Osteocyte (in vitro differentiated cells): ENCODE measurements at places on chromosomes 1 and 21. TPM values are rescaled to one million over a fixed set of nuclear protein-coding genes. Genes with fewer than 3 reads are reported as not detected.

DNA sequence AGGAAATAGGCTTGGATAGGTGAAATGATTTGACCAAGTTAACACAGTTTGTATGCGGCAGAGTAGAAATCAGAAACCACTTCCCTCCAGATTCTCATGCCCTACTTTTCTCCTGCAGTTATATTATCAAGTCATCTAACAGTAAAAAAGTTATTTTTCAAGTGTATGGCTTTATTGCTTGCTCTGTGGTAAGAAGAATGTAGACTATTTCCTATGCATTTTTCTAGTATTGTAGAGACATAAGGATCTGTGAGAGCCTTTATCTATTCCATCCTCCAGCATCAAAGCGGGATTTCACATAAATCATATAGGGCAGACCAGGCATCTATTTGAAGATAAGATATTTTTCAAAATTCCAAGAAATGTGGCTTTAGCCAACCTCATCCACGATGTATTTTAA is 208.5 kb downstream of the TTLL7 start:
- no peak for DNase-seq

- no peak for DNase-seq
Observed at GRCh38 chr1:38135625-38136414, 89.2 kb upstream of the POU3F1 start.

DNA sequence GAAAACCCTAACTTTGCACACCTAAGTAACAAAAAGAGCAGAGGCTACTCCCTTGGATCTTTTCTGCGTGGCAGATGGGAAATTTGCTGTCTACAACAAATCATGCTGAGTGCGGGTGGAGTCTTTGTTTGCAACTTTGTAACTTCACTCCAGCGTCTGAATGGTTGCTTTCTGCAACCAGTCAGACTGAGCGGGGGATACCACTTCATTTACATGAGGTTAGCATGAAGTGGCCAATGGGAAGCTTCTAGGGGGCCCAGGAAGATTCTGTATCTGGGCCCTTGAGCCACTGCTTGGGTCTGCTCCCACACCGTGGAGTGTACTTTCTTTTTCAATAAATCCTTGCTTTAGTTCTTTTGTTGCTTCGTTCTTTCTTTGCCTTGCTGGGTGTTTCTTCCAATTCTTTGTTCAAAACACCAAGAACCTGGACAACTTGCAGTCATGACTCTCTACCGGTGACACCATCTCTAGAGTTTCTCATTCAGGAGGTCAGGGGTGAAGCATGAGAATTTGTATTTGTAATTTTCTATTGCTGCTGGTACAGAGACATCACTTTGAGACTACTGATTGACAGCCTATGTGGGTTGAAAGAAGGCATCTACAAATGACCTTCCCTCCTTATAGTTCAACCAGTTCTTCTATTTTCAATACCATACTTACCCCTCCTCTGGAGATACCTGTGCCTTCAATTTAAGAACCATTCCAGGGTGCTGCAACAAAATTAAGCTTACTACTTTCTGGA is 55.8 kb upstream of the RC3H1 start:
- no peak for DNase-seq

DNA sequence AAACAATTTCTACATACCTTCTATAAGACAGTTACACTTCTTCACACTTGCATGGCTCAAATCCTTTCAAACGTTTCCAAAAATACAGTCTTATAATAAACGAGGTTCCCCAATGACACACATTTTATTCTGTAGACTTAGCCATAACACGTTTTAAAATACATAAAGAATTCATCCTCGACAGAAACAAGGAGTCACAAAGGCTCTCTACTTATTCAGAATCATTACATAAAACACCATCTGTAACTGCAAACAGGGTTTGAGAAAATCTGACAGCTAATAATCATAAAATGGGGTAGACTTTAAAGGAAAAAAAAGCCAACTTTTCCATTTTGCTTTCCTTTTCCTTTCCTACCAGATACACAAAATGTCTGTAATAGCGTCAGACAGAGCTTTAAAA is 1.8 kb downstream of the PIK3R3 start:
- DNase-seq, result no peak

DNA sequence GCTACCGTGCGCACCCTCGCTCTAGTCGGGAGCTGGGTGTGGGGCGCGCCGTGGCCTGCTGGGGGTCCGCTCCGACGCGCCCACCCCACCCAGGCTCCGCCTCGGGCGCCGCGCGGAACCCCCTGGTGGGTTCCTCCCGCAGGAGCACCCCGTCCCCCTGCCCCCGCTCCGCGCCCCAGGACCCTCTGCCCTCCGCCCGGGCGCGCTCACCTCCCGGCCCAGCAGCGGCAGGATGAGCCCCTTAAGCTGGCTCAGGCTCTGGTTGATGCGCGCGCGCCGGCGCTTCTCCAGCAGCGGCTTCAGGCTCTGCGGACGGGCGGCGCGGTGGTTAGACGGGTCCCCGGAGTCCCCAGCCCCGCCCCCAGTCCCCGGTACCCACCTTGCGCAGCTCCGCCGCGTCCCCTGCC is 319 bp downstream of the HES2 start:
- no peak for DNase-seq

- no peak for DNase-seq
Observed at GRCh38 chr1:178335426-178335825, 161.3 kb downstream of the CLEC20A start.

- peak; percentile 93 for DNase-seq
Observed at GRCh38 chr1:26999440-26999987, 6.0 kb downstream of the TRNP1 start.

DNA sequence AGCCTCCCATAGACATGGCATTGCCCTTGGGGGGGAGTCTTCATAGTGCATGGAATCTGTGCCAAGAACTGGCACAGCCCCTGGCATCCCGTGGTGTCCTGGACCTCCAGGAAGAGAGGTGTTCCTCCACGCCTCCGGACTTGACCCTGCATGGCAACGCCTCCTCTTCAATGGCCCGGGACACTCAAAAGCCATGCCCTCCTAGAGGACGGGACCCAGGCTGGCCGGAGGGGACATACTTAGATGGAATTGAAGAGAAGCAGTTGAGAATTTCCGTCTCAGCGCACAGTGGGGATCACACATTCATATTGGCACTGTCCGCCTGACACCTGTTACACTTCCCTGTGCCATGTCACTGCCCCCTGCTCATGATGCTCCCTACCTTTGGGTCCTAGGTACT is 38.4 kb upstream of the TENT5C start:
- peak; percentile 83 for DNase-seq

GRCh38 chr1:119006406-119007279 is 18.5 kb upstream of the TBX15 start:
- no peak for DNase-seq

DNA sequence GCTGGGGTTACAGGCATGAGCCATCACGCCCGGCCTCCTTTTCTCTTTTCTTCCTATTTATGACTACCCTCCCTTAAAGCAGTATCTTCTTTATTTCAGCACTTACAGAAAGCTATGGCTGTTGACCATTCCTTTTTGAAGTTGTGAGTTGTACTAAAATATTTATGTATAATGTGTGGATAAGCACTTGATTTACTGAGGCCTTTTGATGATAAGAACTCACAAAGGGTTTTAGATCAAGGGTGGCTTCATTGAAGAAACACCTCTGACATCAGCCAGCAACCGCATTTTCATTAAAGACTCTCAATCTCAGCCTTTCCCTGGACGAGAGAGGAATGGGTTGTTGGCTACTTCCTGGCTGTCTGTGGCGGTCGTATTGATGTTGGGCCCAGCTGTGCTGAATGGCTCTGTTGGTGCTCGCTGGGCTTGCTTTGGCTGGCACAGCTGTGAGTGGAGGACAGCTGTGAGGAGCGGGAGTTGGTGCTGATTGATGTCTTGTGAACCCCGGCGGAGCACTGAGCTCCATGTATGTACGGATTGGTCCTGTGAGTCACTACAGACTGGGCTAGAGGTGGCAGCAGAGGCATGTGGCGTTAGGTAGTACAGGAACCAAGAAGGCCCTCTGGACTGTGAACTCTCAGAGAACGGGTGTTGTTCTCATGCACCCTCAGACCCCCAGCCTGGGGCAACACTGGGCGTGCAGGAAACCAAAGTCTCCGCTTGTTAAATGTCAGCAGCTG is 208.8 kb downstream of the KIF26B start:
- no peak for DNase-seq

DNA sequence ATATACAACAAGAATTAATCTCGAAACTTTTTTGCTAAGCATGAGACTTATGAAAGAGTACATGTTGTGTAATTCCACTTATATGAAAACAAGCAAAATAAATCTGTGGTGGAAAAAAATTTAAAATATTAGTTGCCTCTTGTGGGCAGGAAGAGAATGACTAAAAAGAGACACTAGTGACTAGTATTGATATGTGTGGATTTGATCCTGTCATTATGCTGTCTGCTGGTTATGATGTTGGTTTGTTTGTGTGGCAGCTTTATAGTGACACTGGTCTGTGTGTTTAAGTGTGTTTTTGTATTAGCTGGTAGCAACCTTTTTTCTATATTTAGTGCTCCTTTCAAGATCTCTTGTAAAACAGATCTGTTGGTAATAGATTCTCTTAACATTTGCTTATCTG is 267.8 kb upstream of the NRIP1 start:
- no peak for DNase-seq

GRCh38 chr1:10835421-10835820 is 39.0 kb upstream of the CASZ1 start:
- DNase-seq, result no peak

- DNase-seq, result no peak
Observed at GRCh38 chr1:186828611-186829454, at the start of gene PLA2G4A. Gene PLA2G4A (plus strand): TSS chr1:186828949. CDS start chr1:186854355, 25,406 bp downstream.

DNA sequence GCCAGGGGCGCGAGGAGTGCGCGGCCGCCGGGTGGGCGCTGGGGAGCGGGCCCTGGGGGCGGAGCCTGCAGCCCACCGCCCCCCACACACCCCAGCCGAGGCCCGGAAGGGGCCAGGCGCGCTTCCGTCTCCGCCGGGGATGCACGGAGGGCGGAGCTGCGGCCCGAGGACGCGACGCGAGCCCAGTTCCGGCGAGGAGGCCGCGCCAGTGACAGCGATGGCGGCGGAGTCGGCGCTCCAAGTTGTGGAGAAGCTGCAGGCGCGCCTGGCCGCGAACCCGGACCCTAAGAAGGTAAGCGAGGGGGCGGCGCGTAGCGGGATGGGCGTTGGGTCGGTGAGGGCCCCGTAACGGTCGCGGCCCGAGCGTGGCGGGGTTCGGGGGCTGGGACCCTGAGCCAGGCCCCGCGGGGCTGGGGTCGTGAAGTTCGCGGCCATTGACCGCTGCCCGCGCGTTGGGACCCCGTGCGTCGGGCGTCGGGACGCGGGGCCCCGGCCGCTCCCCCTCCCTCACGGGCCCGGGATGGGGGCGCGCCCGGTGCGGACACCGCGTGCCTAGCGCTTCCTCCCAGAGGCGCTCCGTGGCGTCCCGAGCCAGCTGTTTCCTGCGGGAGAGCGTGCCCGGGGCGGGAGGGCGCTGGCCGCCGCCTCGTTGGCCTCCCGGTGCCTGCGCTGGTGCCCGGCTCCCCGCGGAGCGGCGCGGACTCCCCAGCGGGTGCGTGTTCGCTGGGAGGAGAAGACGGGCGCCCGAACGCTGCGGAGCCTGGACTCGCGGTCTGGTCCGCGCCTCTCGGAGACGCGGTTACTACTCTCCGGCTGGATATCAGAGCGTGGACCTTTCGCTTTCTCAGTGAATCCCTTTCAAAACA is at the start of gene ELOA:
TSS of gene ELOA (plus strand) at position 185 of the 866 bp plus-strand sequence. CDS start at position 218, 33 bp downstream.
- DNase-seq, result peak; percentile 87

- DNase-seq, result no peak
Observed at GRCh38 chr1:247269133-247269532, 13.3 kb downstream of the VN1R5 start.

- DNase-seq, result no peak
Observed at GRCh38 chr1:47160716-47161115, 23.5 kb downstream of the CYP4A22 start.

- no peak for DNase-seq
Observed at GRCh38 chr1:43995984-43996732, 4.8 kb downstream of the CCDC24 start.

DNA sequence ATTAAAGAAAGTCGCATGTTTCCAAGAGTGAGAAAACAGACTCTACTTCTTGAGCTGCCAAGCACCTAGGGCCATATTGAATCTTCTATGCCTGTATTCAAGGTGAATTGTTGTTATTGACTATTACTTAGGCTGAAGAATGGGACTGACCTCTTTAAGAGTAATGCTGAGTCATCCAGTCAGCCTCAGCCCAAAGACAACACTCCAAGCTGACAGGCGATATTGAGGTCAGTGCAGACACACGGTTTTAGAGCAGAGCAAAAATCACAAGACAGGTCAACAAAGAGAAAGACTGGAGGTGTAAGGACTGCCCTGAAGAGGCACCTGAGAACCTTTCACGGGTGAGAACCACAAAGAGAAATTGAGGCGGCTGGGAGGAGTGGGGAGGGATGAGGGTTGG is 146.9 kb downstream of the MIS18A start:
- DNase-seq, result no peak

DNA sequence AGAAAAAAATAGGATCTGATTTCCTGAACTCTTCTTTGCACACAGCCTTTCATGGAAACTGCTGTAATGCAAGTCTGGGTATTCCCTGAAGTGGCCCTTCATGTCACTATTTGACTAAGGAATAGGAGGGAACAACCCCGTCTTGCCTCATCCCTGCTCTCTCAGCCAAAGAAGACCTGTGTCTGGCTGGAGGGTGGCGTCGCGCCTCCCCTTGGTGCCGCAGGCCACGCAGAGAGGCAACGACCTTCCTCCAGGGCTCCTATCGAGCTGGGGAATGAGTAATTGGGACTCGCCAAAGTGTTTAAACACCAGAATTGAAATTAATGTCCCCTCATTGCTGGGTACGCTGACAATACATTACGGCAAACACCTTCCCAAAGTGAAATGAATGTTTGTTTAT is 129.8 kb downstream of the PBX1 start:
- DNase-seq, result no peak

GRCh38 chr21:33151941-33152731 is 77.6 kb upstream of the IFNAR2 start:
- DNase-seq, result no peak

DNA sequence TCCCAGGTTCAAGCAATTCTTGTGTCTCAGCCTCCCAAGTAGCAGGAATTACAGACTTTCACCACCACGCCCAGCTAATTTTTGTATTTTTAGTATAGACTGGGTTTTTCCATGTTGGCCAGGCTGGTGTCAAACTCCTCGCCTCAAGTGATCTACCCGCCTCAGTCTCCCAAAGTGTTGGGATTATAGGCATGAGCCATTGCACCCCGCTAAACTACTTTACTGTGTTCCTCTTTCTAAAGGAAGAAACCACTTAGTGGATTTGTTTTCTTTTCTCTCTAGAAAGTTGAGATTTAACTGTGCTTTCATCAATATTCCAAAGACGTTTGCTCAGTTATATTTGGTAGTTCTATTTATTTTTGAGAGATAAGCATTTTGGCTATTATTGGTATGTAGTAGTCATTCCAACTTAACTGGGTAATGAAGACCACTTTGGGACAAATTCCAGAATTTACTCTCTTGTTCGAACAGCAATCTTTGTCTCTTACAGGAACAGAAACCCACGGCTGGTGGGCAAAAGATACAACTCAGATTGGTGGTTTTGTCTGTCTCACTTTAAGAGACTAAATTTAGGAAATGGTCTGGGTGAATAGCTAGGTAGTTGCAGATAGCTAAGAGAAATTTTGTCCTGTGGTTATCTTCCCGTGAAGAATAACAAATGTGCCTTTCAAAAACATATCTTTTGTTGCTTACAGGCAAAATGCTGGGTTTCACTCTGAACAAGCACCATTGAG is 103.5 kb upstream of the CD55 start:
- DNase-seq, result no peak

GRCh38 chr1:39003281-39003680 is 12.2 kb downstream of the AKIRIN1 start:
- no peak for DNase-seq

ACKR1 gene
- total RNA-seq, result not detected in 2 replicates

PCSK9 gene
- total RNA-seq, result 2.2 and 2.3 TPM in 2 replicates

GALE gene
- 17.5 and 20.0 TPM in 2 replicates for total RNA-seq

RABGAP1L gene
- total RNA-seq, result 29.3 and 32.2 TPM in 2 replicates

MPL gene
- not detected in 2 replicates for total RNA-seq

CTTNBP2NL gene
- 50.6 and 54.2 TPM in 2 replicates for total RNA-seq

STUM gene
- 0.34 and 0.35 TPM in 2 replicates for total RNA-seq

PTAFR gene
- 0.08 TPM in 1 of 2 replicates, not detected in the other for total RNA-seq
